ENCODE measurements at places on chromosomes 6 and 20. TPM values are rescaled to one million over a fixed set of nuclear protein-coding genes. Genes with fewer than 3 reads are reported as not detected.
A peak's percentile ranks its signal among the peaks of the same experiment; 100 is the strongest.

DNA sequence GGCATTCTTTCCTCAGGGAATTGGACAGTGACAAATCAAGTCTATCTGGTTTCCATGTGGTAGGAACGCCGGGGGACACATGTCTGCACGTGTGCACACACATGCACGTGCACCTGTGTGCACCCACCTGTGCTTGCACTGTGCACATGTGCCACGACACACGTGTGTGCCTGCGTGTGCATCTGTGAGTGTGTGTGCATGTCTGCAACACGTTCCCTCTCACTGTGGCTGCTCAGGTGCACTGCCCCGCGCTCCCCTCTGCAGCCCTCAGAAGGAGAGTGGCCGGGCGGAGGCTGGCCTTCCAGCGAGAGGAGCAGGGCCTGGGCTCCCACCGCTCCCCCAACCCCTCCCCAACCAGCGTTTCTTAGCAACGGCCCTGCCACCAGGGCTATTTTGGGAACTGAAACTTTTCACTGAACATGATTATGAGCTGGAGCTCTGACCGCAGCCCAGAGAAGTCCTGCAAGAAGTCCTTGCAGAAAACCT is 147.8 kb downstream of the PHACTR3 start:
- peak; percentile 58 for DNase-seq
- H3K36me3 ChIP-seq, result no peaks in the 10 kb centered on the region
- no peak overlapping the region for H3K4me3 ChIP-seq
- no peaks in the 10 kb centered on the region for H3K27me3 ChIP-seq
- H3K27ac ChIP-seq, result no peak overlapping the region

DNA sequence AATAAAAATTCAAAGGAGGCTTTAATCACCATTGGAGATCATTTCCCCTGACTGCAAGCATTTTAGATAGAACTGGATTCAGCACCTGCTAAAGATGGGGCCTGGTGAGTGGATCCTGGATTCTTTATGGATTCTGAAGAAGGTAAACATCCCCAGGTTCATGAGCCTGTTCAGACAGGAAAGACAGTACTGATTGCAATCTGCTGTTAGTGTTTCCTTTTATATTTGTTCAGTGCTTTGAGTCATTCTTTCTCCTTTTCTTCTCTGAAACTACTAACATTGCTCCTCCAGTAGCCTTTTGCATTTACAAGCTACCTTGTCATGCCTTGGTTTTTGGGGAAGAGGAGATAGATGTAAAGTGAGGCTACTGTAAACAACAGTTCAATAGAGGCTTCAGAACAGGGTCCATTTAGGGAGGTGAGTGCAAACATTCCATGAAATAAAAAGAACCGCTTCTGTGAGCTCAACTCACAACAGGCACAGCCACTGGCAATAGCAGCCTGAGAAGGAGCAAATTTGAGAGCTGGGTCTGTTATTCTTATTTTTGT is 66.4 kb upstream of the PRL start:
- no peaks in the 10 kb centered on the region for H3K36me3 ChIP-seq
- H3K4me3 ChIP-seq, result no peak overlapping the region
- no peak for DNase-seq
- no peaks in the 10 kb centered on the region for H3K4me1 ChIP-seq

- H3K4me3 ChIP-seq, result no peak overlapping the region
- H3K4me1 ChIP-seq, result peaks cover 32% of the 10 kb centered on the region
- H3K27me3 ChIP-seq, result no peaks in the 10 kb centered on the region
- peak; percentile 20 for DNase-seq
Observed at GRCh38 chr20:57672164-57672563, 37.7 kb downstream of the PMEPA1 start.

- no peak for DNase-seq
- no peak overlapping the region for H3K27ac ChIP-seq
- H3K27me3 ChIP-seq, result no peaks in the 10 kb centered on the region
- H3K4me3 ChIP-seq, result no peak overlapping the region
- H3K4me1 ChIP-seq, result no peaks in the 10 kb centered on the region
Observed at GRCh38 chr20:145877-146276, 3.5 kb downstream of the DEFB126 start.

GRCh38 chr6:149176971-149177667 is 140.4 kb upstream of the TAB2 start:
- no peak for DNase-seq
- no peaks in the 10 kb centered on the region for H3K27me3 ChIP-seq
- no peaks in the 10 kb centered on the region for H3K4me1 ChIP-seq

GRCh38 chr6:84280030-84280429 is 52.6 kb upstream of the CEP162 start:
- DNase-seq, result no peak
- no peak overlapping the region for H3K4me3 ChIP-seq
- H3K4me1 ChIP-seq, result no peaks in the 10 kb centered on the region
- no peaks in the 10 kb centered on the region for H3K36me3 ChIP-seq
- H3K27ac ChIP-seq, result no peak overlapping the region

- H3K27me3 ChIP-seq, result no peaks in the 10 kb centered on the region
- H3K4me1 ChIP-seq, result no peaks in the 10 kb centered on the region
- H3K36me3 ChIP-seq, result no peaks in the 10 kb centered on the region
- no peak overlapping the region for H3K4me3 ChIP-seq
- no peak for DNase-seq
- H3K27ac ChIP-seq, result no peak overlapping the region
Observed at GRCh38 chr20:7496394-7496991, 443.8 kb downstream of the HAO1 start.

- H3K4me1 ChIP-seq, result no peaks in the 10 kb centered on the region
- no peak for DNase-seq
Observed at GRCh38 chr6:104423691-104424090, 436.0 kb downstream of the HACE1 start.

DNA sequence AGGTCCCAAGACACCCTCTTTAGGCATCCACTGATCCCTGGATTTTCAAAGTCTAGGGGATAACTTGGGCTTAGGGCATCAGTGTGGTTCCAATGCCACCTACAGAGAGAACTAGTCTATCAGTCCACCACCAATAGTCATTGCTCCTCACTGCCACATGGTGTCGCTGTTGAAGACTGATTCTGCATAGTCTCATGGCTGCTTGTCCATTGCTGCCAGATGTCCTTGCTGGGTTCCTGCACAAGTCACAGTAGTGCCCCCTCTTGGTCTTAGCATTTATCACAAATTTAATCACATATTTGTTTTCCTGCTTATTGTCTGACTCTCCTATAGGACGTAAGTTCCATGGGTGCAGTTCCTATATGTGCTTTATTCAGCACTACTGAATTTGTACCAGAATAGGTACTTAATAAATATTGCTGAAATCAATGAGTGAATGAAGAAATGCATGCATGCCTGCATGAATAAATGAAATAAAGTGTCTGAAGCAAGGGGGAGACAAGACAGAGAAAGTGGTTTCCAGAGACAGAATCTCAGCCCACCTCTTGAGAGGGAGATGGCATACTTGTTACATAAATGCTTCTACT is 45.9 kb upstream of the RALY start:
- no peaks in the 10 kb centered on the region for H3K4me1 ChIP-seq
- H3K27me3 ChIP-seq, result no peaks in the 10 kb centered on the region
- H3K27ac ChIP-seq, result no peak overlapping the region
- no peak for DNase-seq

- no peaks in the 10 kb centered on the region for H3K4me1 ChIP-seq
- H3K27me3 ChIP-seq, result no peaks in the 10 kb centered on the region
- no peak overlapping the region for H3K4me3 ChIP-seq
- peaks cover 23% of the 10 kb centered on the region for H3K36me3 ChIP-seq
- no peak for DNase-seq
Observed at GRCh38 chr6:16324184-16324583, 85.8 kb downstream of the GMPR start.

DNA sequence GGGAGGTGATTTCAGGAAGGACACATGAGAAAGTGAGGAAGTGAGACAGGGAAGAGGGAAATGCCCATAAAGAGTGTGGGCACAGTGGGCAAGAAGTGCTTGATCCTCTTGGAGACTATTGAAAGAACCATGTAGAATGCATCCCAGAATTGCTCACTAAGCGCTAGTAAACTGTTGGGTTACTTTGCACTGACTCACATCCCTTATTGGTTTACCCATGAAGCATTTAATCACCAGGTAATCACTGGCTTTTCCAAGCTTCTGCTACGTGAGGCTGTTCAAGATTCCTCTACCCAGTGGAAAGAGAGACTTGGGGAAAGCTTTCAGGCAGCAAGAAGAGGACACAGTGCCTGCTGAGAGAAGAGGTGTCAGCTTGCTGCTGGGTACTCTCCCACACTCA is 410.0 kb upstream of the JAG1 start:
- no peak for DNase-seq
- H3K27me3 ChIP-seq, result no peaks in the 10 kb centered on the region
- no peaks in the 10 kb centered on the region for H3K4me1 ChIP-seq
- H3K4me3 ChIP-seq, result no peak overlapping the region
- H3K36me3 ChIP-seq, result no peaks in the 10 kb centered on the region

DNA sequence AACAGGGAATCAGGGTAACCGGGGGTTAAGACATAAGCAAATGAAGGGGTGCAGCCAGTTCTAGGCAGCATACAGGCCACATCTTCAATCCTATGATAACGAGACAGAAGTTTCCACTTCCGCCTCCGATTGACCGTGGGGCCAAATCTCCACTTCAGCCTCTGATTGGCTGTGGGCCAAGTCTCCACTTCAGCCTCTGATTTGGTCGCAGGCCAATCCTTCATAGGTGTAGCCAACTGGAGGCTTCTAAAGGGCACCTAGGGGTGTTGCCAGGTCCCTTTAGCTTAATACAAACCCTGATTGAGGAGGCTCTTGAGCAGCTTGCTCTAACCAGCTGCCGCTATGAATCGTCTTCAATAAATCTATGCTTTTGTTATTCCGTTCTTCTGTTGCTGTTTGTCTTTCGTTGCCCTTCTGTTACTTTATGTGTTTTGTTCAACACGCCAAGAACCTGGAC is 2.1 kb upstream of the ERGIC3 start:
- peaks cover 3% of the 10 kb centered on the region for H3K4me1 ChIP-seq
- H3K27ac ChIP-seq, result no peak overlapping the region
- H3K36me3 ChIP-seq, result no peaks in the 10 kb centered on the region

DNA sequence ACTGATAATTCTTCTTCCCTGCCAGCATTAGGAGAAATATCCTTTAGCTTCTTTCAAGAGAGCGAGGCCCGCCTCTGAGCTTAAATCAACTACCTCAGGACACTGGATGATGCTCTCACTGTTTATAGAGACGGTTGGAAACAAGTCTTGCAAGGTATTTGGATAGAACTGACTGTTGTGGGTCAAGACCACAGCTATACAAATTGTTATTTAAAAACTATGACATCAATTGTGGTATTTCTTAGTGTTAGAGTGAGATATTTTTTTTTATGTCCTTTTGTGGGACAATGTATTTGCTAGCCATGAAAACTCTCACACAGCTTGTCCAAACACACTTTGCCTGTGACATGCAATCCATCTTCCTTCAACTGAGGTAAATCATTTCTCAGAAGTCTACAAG is 136.3 kb upstream of the PHACTR1 start:
- H3K4me3 ChIP-seq, result no peak overlapping the region
- H3K4me1 ChIP-seq, result no peaks in the 10 kb centered on the region
- H3K27me3 ChIP-seq, result no peaks in the 10 kb centered on the region
- H3K36me3 ChIP-seq, result no peaks in the 10 kb centered on the region
- H3K27ac ChIP-seq, result no peak overlapping the region

- peaks cover 12% of the 10 kb centered on the region for H3K27me3 ChIP-seq
- peaks cover 17% of the 10 kb centered on the region for H3K4me1 ChIP-seq
- H3K36me3 ChIP-seq, result no peaks in the 10 kb centered on the region
- peak within 1 kb of the TSS; percentile 16 for H3K27ac ChIP-seq
- peak within 1 kb of the TSS; percentile 33 for H3K4me3 ChIP-seq
Observed at GRCh38 chr20:32052090-32052777, at the start of gene HCK. TSS of gene HCK (plus strand) at chr20:32052242.

DNA sequence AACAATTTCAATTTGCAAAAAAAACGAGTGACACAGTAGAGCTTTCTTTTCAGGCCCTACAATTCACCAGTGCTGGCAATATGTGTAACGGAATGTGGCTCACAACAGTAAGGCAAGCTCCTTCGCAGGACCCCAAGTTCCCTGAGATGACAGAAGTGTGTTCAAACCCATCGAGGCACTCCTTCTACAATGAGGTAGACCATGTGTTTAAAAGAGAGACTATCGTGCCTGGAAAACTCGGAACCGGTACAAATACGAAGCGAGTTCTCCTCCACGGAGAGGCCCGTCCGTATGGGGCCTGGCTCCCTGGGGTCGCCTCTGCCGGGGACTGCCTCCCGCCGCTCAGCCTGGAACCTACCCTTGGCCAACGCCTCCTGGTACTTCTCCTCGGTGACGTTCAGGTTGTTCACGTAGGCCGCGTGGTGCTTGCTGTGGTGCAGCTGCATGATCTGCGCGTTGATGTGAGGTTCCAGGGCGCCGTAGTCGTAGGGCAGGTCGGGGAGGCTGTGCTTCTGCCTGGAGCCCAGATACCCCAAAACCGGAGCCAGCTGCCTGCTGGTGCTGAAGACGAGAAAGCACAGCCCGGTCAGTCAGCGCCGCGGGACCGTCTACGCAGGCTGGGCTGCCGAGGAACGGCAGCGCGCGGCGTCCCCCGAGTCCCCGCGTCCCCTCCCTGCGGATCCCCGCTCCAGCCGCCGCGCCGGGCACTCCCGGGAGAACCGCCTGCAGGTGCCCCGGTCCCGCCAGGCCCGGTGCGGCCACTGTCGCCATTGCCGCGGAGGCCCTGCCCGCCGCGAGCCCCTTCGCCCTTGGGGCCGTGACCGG is 526 bp downstream of the SOD2 start:
- H3K4me3 ChIP-seq, result peak overlapping the region; percentile 92
- no peaks in the 10 kb centered on the region for H3K36me3 ChIP-seq
- H3K4me1 ChIP-seq, result peaks cover 6% of the 10 kb centered on the region

DNA sequence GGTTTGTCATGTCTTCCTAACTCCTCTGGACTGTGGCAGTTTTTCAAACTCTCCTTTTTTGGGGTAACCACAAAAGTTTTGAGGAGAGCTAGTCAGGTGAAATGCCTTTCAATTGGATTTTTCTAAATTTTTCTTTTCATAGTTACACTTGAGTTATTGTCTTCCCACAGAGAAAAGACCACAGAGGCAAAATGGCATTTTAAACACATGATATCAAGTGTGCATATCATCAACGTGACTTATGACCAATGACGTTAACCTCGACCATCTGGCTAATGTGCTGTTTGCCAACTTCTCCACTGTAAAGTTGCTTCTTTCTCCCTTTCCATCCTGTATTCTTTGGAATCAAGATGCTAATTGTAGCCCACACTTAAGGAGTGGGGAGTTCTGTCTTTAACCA is 41.3 kb upstream of the SNAP25 start:
- no peaks in the 10 kb centered on the region for H3K36me3 ChIP-seq
- no peak overlapping the region for H3K4me3 ChIP-seq
- H3K27me3 ChIP-seq, result no peaks in the 10 kb centered on the region
- H3K27ac ChIP-seq, result no peak overlapping the region

- DNase-seq, result no peak
- no peaks in the 10 kb centered on the region for H3K27me3 ChIP-seq
- H3K36me3 ChIP-seq, result no peaks in the 10 kb centered on the region
- H3K4me3 ChIP-seq, result no peak overlapping the region
- peaks cover 13% of the 10 kb centered on the region for H3K4me1 ChIP-seq
Observed at GRCh38 chr20:11217326-11218172, 543.8 kb upstream of the JAG1 start.

ERVFRD-1 gene
- not detected for total RNA-seq

IL20RA gene
- total RNA-seq, result 1.7 TPM

NANP gene
- 3.2 TPM for total RNA-seq

MOG gene
- not detected for total RNA-seq

GUCA1A gene
- not detected for total RNA-seq

HLA-G gene
- not detected for total RNA-seq

ULBP3 gene
- total RNA-seq, result not detected

Measured in Peyer's patch (tissue), 4 donors.